Umbilical cord (tissue), 2 donors: ENCODE measurements at places on chromosomes 4 and X.

GRCh38 chr4:41763729-41764128, 15.2 kb upstream of the PHOX2B start:
- no peak for DNase-seq

DNA sequence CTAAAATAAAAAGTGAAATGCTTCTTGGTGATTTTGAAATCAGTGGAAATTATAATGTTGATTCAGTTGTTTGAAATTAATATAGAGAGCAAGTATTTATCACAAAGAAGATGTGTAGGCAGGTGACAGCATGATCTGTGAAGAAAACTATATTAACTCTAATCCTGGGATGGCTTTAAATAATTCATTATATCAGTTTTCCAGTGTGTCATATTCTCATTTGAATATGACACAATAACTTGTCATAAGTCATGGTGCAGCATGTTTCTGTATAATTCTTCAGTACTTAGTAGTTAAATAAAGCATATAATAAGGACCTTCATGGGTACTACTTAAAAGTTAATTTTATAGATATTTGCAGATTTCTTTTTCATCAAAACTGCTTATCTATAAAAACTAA, 573.6 kb downstream of the INPP4B start:
- DNase-seq, result no peak

- DNase-seq, result no peak
These were observed 80.1 kb upstream of the CXCL13 start for GRCh38 chr4:77525538-77525937.

GRCh38 chr4:6983544-6984142, 59.5 kb upstream of the TADA2B start:
- peak; percentile 23 for DNase-seq

GRCh38 chrX:131985526-131986049, 37.5 kb upstream of the STK26 start:
- DNase-seq, result peak; percentile 19

DNA sequence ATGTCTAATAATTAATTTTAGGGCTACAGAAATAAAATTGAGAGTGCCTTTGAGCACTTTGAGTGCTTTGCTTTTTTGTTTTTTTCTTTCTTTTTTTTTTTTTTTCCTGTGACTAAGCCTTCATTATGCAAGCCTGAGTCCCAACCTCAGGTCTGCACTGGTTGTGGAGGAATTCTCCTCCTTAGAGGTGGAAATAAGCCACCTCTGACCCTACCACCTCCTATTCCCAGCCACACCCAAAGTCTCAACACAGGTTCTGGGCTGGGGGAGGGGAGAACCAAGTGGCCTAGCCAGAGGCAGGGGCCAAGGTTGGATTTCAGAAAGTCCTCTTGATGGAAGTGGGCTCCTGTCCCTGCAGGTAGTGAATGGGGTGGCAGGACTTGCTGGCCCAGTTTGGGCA, 180.2 kb downstream of the ARAP2 start:
- no peak for DNase-seq

- no peak for DNase-seq
These were observed 3.5 kb downstream of the SH3KBP1 start for GRCh38 chrX:19883878-19884277.

GRCh38 chrX:74383611-74384010, 37.7 kb upstream of the SLC16A2 start:
- peak; percentile 38 for DNase-seq

GRCh38 chr4:118286685-118287084, 66.1 kb downstream of the PRSS12 start:
- no peak for DNase-seq

DNA sequence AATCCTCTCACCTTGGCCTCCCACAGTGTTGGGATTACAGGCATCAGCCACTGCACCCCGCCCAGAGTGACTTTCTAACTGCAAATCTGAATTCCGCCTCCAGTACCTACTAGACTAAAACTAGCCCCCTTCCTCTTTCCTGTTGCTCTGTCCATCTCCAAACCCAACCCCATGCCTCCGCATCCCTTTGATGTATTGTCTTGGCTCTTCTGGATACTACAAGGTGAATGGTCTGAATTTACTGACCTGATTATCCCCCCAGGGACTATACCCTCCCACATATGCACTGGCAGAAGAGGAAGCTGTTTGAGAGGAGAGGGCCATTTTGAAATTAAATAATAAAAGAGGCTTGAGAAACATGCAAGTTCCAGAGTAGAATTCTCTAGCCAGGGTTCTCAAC, 17.7 kb upstream of the TFDP3 start:
- DNase-seq, result no peak

- peak; percentile 14 for DNase-seq
These were observed 49.9 kb upstream of the MTMR1 start for GRCh38 chrX:150643271-150643670.
